ENCODE measurements at places on chromosomes 3 and 15. TPM values are rescaled to one million over a fixed set of nuclear protein-coding genes. Genes with fewer than 3 reads are reported as not detected.

The SHF gene
- total RNA-seq, result 19.7 TPM

The AHSG gene
- total RNA-seq, result not detected

DNA sequence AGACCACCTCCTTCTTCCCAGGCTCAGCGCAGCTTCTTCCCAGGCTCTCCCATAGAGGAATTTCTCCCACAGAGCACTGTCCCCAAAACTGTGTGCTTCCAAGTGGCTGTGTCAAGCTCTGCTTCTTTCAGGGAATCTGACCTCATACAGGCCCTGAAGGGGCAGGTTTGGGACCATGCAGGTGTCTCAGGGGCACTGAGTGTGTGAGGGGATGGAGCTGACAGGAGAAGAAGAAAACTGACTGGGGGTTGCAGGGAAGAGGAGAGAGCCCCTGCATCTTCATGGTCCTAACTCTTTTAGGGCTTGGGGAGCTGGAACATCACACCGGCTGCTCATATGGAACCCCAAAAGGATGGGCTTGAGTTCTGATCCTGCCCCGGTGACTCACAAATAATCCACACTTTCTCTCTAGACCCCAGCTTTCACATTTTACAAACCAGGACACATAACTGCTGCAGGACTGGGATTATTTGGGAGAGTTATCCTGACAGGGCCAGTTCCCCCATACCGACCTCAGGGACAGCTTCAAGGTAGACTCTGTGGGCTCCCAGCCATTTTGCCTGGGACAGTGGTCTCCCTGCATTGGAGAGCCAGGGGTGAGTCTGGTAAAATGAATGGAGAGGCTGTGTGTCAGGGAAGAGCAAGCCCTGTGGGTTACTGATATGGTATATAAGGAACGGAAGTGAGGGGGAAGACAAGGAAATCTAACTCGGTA is 316.1 kb downstream of the TLE3 start:
- no peak for DNase-seq

GRCh38 chr3:135103917-135104316 is 308.9 kb downstream of the EPHB1 start:
- no peak for DNase-seq

DNA sequence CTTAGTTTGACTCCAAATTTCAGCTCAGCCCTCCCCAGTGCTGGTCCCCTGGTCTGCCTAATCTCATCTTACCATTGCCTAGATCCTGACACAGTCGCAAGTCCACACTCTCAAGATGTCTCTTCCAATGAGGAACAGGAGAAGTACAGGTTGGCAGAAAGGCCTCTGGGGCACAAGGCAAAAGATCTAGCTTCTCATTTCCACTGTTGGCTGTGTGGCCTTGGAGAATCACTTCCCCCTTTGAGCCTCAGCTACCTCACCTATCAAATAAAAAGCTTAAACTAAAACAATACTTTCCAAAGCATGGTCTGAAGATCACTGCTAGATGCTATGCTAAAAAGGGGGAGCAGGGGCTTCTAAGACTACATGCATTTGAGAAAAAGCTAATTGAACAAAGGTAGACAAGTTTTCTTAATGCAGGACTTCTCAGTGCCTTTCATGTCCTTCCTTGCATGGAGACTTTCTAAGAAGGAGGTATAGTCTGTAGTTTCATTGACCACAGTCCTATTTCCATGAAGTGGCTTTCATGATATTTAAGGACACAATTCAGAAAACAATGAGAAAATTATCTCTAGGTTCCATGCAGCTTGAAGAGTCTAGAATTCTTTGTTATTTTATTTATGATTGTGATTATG is 118.0 kb upstream of the RAD18 start:
- DNase-seq, result no peak

DNA sequence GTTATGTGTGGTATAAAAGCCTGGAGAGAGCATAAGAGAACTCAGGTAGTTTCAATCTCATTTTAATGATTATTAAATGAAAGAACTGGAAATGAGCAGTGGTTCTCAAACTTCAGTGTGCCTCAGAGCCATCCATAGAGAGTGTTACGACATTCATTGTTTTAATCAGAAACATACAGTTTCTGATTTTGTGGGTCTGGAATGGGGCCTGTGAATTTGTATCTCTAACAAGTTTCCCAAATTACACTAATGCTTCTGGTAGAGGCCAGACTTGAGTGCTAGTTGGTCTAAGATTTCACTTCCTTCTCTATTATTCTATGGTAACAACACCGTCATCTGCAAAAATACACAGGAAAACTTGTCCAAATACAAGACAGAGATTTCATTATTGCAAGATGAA is 292.0 kb upstream of the NECTIN3 start:
- no peak for DNase-seq

- DNase-seq, result no peak
Measured at GRCh38 chr15:22902046-22902445, 63.6 kb downstream of the NIPA2 start.

DNA sequence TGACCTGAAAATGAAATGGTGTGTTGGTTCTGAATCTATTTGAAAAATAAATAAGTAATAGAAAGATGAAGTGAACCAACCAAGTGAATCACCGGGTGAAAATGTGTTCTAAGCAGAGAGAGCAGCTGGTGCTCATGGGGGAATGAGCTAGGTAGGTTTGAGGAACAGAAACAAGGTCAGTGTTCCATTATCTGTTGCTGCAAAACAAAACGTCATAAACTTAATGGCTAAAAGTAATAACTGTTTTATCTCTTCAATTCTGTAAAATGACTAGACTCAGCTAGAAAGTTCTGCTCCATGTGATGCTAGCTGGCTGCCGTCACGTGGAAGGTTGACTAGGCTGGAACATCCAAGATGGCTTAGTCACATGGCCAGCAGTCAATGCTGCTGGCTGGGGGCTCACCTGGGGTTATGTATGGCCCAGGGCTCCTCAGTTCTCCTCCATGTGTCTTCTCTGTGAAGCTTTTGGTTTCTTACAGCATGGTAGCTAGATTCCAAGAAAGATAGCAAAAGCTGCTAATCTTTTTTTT is 13.3 kb upstream of the SH3BP5 start:
- no peak for DNase-seq

GRCh38 chr15:69976366-69976994 is 121.2 kb downstream of the TLE3 start:
- no peak for DNase-seq

DNA sequence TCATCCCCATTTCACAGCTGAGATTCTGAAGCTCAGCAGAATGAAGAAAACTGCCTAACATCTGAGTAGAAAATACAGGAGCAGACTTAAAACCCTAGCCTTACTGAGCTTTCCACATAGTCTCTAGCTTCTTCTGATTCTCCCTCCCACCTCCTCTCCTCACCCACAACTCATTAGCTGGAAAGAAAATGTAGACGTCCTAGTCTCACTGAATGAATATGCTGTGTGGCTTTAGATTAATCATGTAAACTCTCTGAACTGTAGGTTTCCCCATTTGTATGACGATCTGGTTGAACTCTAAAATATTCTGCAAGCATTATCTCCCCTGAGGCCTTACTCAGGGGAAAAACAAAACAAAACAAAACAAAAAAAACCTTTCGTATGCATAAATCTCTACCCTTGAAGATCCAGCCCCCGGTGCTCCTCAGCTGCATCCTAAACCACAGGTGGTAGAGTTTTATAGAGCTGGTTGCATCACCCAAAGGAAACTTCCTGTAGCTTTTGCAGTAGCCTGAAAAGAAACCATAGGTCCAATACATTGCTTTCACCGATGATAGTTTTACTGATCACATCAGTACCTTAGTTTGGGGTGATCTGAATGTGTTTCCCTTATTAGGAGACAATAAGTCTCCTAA is 40.6 kb downstream of the FOXB1 start:
- no peak for DNase-seq

DNA sequence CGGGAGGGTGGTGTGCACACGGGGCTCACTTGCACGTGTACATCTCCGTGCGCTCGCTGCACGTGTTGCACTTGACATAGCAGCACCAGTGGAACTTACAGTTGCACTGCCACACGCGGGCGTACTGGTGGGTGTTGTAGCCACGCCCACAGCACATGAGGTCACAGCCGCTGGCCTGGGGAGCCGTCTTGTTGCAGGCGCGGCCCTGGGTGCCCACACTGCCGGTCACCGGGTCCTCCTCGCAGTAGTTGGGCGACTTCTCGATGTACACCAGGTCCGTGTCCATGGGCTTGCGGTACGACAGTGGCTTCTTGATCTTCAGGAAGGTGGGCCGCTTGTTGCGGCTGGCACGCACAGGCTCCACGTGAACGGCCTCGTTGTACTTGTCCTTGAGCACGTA is 61.0 kb downstream of the WNT7A start:
- no peak for DNase-seq

GRCh38 chr15:69338535-69339213 is 40.0 kb downstream of the PAQR5 start:
- DNase-seq, result no peak

- DNase-seq, result no peak
Measured at GRCh38 chr3:149581681-149582370, 76.0 kb downstream of the WWTR1 start.

GRCh38 chr15:28107111-28107903 is 8.2 kb upstream of the OCA2 start:
- no peak for DNase-seq

- DNase-seq, result no peak
Measured at GRCh38 chr3:131036200-131036816, 9.6 kb downstream of the NEK11 start.

- no peak for DNase-seq
Measured at GRCh38 chr15:76502678-76503077, 166.1 kb downstream of the ISL2 start.

DNA sequence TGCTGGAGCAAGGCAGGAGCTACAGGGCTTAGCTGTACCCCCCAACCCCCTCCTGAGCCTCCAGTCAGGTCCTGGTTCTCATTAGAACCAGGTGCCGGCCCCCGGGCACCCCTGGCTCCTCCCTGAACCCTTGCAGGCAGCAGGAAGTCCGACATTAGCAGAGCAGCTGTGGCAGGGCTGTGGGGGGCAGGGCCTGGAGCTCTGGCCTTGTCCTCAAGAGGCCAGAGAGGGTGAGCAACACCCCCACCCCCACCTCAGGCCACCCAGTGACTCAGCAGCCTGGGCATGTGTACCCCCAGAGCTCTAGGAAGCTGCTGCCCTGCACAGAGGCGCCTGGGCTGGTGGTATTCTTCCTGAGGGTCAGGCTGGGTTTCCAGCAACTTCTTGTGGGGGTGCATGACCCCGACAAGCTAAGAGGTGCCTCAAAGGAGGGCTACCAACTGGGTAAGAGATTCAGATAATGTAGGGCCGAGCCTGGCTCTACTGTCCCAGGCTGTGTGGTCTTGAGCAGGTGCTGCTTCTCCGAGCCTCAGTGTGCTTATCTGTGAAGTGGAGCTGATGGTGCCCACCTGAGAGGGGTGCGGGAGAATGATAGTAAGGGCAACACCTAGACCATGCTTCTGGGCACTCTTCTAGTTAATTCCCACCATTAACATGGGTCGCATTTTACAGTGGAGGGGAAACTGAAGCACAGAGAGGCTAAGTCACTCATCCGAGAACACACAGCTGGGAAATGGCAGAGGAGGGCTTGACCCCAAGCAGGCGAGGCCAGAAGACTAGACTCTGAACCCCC is 16.0 kb downstream of the H1-8 start:
- no peak for DNase-seq
